ENCODE measurements at places on chromosomes 1 and 21.
A peak's percentile ranks its signal among the peaks of the same experiment; 100 is the strongest.

- no peak for DNase-seq
- H3K36me3 ChIP-seq: no peaks in the 10 kb centered on the region
Observed at GRCh38 chr1:72780212-72780611, 497.9 kb upstream of the NEGR1 start.

DNA sequence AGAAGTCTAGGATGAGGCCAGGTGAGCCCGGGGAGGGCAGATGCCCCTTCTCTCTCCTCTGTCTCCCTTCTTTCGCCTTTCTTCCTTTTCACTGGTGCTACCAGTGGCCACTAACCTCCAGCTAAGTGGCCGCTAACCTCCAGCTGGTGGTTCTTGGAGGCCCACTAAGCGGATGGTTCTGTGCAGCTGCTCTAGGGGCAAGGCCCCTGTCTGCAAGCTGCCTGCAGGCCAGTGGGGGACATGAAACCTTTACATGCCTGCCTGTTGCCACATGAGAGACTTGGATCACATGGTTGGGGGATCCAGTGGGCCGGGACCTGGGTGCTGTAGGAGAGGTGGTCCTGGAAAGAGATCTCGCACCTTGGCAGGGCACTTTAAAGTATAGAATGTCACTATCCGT lies 17.7 kb downstream of the IKBKE start:
- no peaks in the 10 kb centered on the region for H3K4me1 ChIP-seq
- no peaks in the 10 kb centered on the region for H3K27me3 ChIP-seq
- DNase-seq: no peak
- H3K27ac ChIP-seq: no peak overlapping the region

GRCh38 chr1:17419626-17420328 lies 19.7 kb downstream of the RCC2 start:
- H3K27ac ChIP-seq: no peak overlapping the region
- peaks cover 78% of the 10 kb centered on the region for H3K36me3 ChIP-seq
- peak; percentile 66 for DNase-seq
- H3K4me1 ChIP-seq: peaks cover 5% of the 10 kb centered on the region

DNA sequence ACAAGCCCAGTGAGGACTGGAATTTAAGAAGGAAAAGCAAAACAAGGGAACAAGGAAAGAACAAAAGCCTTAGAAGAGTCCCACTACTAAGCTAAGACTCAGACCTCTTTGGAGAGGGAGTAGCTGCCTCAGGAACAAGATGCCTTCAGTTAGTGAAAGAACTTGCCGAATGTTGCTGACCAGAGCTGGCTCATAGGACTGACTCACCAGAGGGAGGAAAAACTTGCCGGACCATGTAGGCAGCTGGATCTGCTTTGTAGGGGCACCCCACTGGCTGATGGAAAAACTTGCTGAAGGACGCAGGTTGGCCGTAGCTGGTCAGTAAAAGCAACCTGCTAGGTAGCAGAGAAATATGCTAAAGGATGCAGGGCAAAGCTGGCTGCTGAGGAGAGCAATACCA lies 15.3 kb upstream of the ZSWIM5 start:
- H3K4me1 ChIP-seq: no peaks in the 10 kb centered on the region
- H3K4me3 ChIP-seq: no peak overlapping the region
- no peak overlapping the region for H3K27ac ChIP-seq
- H3K36me3 ChIP-seq: no peaks in the 10 kb centered on the region
- H3K27me3 ChIP-seq: no peaks in the 10 kb centered on the region

- no peaks in the 10 kb centered on the region for H3K27me3 ChIP-seq
- no peak overlapping the region for H3K4me3 ChIP-seq
- no peak for DNase-seq
- no peaks in the 10 kb centered on the region for H3K4me1 ChIP-seq
Observed at GRCh38 chr1:229699613-229700267, 73.7 kb downstream of the URB2 start.

DNA sequence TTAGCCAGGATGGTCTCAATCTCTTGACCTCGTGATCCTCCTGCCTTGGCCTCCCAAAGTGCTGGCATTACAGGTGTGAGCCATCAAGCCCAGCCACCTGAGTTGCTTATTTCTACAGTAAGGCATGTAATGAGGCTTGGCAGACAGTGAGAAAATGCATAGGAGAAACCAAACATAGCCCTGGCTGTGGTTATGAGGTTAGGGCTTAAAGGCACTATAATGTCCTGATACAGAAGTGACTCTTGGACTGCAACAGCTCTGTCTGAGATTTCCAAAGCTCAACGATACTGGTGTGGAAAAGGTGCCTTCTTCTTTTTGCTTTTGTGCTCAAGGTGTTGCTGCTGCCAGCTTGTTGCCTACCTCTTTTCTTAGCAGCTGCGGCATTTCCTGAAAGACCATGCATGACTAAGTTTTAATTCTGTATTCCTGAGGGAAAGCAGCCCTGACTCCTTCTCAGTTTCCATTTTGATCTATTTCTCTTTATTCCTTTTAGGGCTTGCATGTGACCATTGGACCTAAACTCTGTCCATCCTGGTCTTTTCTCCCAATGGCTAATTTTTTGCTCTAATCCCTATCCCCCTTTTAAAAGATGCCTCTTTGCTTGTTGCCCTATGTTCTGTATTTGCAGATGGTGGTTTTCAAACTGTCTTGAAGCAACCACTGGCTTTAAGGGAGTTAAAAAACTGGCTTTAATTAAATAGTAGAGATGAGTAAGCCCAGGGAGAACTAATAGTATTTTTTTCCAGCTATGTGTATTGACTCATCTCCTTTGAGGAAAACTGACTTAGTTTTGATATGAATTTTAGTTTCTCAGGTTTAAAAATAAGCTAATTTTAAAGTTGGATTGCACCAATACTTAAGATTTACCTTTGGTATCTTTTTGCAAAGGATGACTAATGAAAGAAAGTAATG lies 70.3 kb downstream of the KIF1B start:
- no peak overlapping the region for H3K27ac ChIP-seq
- DNase-seq: no peak
- peaks cover 13% of the 10 kb centered on the region for H3K36me3 ChIP-seq
- no peak overlapping the region for H3K4me3 ChIP-seq
- H3K27me3 ChIP-seq: no peaks in the 10 kb centered on the region

DNA sequence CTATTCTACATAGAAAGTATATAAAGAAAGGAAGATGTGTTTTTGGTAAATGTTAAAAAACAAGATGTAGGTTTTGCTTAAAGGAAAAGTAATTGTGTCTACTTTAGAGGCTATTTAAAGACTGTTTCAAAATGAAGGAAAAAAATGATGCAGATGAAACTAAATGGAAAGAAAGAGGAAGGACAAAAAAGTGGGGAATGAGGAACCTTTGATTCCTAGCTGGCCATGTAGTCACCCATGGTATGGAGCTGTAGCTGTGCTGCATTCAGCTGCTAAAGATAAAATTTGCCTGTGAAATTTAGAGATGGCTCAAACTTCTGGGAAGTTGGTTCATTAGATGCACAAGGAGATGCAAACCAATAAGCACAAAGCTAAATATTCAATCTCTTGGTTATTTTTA lies 86.8 kb upstream of the SERBP1 start:
- no peaks in the 10 kb centered on the region for H3K36me3 ChIP-seq
- H3K4me3 ChIP-seq: no peak overlapping the region
- H3K27me3 ChIP-seq: no peaks in the 10 kb centered on the region
- DNase-seq: no peak

GRCh38 chr1:116508085-116508983 lies 62.5 kb downstream of the CD58 start:
- H3K36me3 ChIP-seq: peaks cover 2% of the 10 kb centered on the region
- no peak overlapping the region for H3K4me3 ChIP-seq
- peaks cover 14% of the 10 kb centered on the region for H3K4me1 ChIP-seq
- no peaks in the 10 kb centered on the region for H3K27me3 ChIP-seq

Data from upper lobe of left lung (tissue), 6 donors.